ENCODE measurements at places on chromosomes 6 and 20. TPM values are rescaled to one million over a fixed set of nuclear protein-coding genes. Genes with fewer than 3 reads are reported as not detected.

SMIM28 gene
- not detected for total RNA-seq

AK9 gene
- total RNA-seq = 80.3 TPM

ACSS1 gene
- total RNA-seq = 3.7 TPM

DLL1 gene
- total RNA-seq = 9.0 TPM

PAK1IP1 gene
- 32.2 TPM for total RNA-seq

LY86 gene
- 2.9 TPM for total RNA-seq

VNN1 gene
- under 0.01 TPM for total RNA-seq

BCLAF1 gene
- 170 TPM for total RNA-seq

BPIFA1 gene
- not detected for total RNA-seq

TXNDC5 gene
- total RNA-seq = 38.7 TPM

ROS1 gene
- not detected for total RNA-seq

C20orf204 gene
- 1.2 TPM for total RNA-seq

CAGE1 gene
- not detected for total RNA-seq

TMEM200A gene
- 20.4 TPM for total RNA-seq

TRIM40 gene
- total RNA-seq = not detected

PBOV1 gene
- not detected for total RNA-seq

MARCKS gene
- 498 TPM for total RNA-seq

GTSF1L gene
- not detected for total RNA-seq

ZC2HC1B gene
- not detected for total RNA-seq

STMND1 gene
- total RNA-seq = not detected

PNLDC1 gene
- total RNA-seq = not detected

COL21A1 gene
- 1.6 TPM for total RNA-seq

LST1 gene
- total RNA-seq = 1.2 TPM

DNAH8 gene
- total RNA-seq = under 0.01 TPM

HCRTR2 gene
- 30.6 TPM for total RNA-seq

SS18L1 gene
- 86.0 TPM for total RNA-seq

IFT52 gene
- 86.0 TPM for total RNA-seq

FAM83B gene
- total RNA-seq = 0.41 TPM

CDH4 gene
- total RNA-seq = 22.8 TPM

PRDM1 gene
- total RNA-seq = 1.6 TPM

SAPCD1 gene
- 0.82 TPM for total RNA-seq

NKAIN2 gene
- total RNA-seq = 109 TPM

ERVFRD-1 gene
- not detected for total RNA-seq

RIPPLY2 gene
- total RNA-seq = 21.6 TPM

UBE2V1 gene
- 20.0 TPM for total RNA-seq

TSPO2 gene
- total RNA-seq = 0.82 TPM

LTB gene
- total RNA-seq = not detected

SRSF3 gene
- 217 TPM for total RNA-seq
